ENCODE measurements at places on chromosomes 4 and X. TPM values are rescaled to one million over a fixed set of nuclear protein-coding genes. Genes with fewer than 3 reads are reported as not detected.

The ARMCX1 gene
- 40.5 TPM for polyA plus RNA-seq

The ANXA3 gene
- polyA plus RNA-seq: 13.9 TPM

The F8A2 gene
- polyA plus RNA-seq: not detected

The SASH3 gene
- not detected for polyA plus RNA-seq

The CT45A10 gene
- not detected for polyA plus RNA-seq

The XAGE5 gene
- not detected for polyA plus RNA-seq

The MAPK10 gene
- polyA plus RNA-seq: 16.3 TPM

The MCF2 gene
- polyA plus RNA-seq: 0.05 TPM

The UCP1 gene
- polyA plus RNA-seq: not detected

The ERVMER34-1 gene
- polyA plus RNA-seq: 0.26 TPM

The SULT1E1 gene
- not detected for polyA plus RNA-seq

The LPAR4 gene
- not detected for polyA plus RNA-seq

The FREM3 gene
- not detected for polyA plus RNA-seq

The EIF2S3 gene
- polyA plus RNA-seq: 117 TPM

The AFF2 gene
- polyA plus RNA-seq: 0.04 TPM

The DGAT2L6 gene
- not detected for polyA plus RNA-seq

The RPS6KA6 gene
- 3.3 TPM for polyA plus RNA-seq
